ENCODE measurements at places on chromosomes 3 and 15. TPM values are rescaled to one million over a fixed set of nuclear protein-coding genes. Genes with fewer than 3 reads are reported as not detected.

The EIF4E3 gene
- total RNA-seq, result 14.4 TPM

The XIRP1 gene
- total RNA-seq, result 0.12 TPM

The TBC1D21 gene
- not detected for total RNA-seq

The HYAL1 gene
- 3.7 TPM for total RNA-seq

The DUOXA2 gene
- 0.17 TPM for total RNA-seq

The DNAH1 gene
- total RNA-seq, result 2.6 TPM

The NME9 gene
- 3.7 TPM for total RNA-seq
